Fibroblast of skin of abdomen (primary cell): ENCODE measurements at places on chromosomes 2 and 18.

DNA sequence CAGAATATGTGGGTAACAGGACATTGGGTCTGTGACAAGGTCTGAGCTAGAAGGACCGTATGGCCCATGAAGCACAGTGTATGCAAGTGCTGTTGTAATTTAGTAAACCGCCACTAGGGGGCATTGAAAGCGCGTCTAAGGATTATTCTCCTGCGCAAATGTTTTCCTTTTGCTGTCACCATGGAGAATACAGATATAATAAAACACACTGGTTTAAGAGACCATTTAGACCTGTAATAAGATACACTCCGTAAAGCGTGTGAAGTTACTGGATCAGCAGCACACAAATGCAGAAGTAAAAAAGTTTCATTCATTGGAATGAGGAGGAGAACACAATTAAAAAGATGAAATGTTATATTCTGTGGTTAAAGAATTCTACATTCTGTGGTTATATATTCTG is 272.4 kb downstream of the AGAP1 start:
- peak; percentile 70 for DNase-seq

GRCh38 chr2:178193496-178193822 is 853 bp upstream of the OSBPL6 start:
- no peak for DNase-seq

- peak; percentile 94 for DNase-seq
These were observed 190.1 kb downstream of the TTC32 start for GRCh38 chr2:19711470-19712372.

GRCh38 chr2:227819398-227819697 is 5.7 kb downstream of the CCL20 start:
- DNase-seq = no peak

DNA sequence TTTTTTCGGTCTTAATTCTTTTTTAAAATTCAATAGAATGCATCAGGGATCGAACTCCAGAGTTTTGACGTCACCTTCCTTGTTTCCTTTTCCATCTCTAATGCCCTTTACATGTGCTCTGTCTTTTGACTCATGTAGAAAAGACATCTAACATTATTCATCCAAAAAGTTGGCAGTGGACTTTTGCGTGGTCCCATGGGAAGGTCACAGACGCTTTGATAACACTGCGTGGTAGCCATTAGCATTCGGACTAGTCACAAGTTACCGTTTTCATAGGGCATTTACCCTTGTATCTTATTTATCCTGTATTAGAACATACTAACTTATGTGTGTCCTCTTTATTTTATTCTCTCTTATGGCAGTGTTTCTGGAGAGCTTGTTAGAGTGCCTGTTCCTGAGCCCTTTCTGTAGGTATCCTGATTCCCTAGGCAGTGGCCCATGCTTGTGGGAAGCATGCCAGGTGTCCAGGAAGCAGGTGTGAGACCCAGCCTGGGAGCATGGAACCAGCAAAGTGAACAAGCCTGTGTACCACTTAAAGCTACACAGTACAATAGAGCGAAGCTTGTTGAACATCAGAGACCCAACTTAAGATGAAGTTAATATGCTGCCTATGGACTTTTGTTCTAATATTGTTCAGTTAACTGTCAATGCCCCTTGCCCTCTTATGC is 73.6 kb upstream of the RBM44 start:
- no peak for DNase-seq

- DNase-seq = no peak
These were observed 233.4 kb upstream of the SMIM21 start for GRCh38 chr18:75660932-75661331.

DNA sequence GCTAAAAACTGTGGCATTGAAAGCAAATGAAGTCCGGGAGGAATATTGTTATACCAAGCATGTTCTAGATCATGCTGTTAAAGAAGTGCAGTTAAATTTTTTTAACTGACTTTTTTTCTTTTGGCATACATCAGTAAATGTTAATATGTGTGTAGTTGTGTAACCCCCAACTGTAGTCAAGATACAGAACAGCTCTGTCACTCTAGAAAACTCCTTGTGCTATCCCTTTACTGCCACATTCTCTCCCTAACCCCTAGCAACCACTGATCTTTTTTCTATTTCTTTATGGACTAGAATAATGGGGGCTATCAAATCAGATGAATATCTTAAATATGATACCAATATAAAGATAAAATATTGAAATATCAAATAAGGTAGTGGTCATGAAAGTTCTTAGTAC is 46.4 kb downstream of the LCLAT1 start:
- no peak for DNase-seq

DNA sequence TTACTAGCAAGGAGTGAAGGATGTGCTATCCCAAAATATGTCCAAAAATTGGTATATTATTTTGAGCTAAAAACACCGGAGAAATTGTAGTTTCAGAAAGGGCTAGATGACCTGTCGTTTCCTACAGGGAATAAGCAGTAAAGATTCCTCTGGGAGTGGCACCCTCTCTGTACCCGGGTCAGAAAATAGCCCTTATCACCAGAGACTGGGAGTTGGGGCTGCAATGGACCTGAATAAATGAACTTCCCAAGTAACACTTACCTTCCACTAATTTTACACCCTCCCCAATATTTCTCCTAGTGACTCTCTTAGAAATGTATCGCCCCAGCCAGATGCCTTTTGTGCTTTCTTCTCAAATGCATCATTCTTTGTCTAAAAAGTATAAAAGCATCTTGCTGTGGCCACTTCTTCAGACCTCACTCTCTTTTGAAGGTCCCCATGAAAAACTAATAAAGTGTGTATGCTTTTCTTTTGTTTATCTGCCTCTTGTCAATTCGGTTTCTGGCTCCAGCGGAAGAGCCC is 734 bp upstream of the RMC1 start:
- no peak for DNase-seq

DNA sequence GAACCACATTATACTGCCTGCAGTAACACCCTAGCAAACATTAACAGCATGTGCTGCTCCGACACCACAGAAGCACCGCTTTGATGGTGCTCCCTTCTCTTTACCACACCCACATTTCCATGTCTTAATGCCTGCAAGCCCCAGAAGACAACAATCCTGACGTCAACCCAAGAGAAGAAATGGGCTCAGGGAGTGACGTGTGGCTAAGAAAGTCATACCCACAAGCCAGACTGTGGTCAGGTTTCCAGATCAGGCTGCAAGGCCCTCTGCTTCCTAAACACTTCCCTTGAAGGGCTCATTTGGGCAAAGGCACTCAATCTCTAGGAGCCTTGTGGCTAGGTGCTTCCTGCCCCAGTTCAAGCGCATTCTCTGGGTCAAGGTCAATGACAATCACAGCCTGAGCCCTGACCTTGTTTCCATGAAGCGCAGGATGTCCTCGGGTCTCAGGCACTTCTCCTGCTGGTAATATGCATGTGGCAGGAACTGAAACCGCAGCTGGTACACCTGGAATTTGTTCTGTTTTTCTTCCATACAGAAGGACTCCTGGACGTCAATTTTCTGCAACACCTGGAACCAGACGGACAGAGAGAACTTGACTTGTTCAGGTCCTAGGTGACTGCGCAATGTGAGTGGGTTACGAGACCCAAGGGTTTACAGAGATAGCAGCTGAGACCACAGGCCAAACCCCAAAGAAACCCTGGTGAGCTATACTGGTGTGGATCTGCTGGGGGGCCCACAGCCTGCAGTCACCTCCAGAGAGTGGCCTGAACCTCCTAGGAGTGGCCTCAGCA is 67.2 kb downstream of the POLR1A start:
- peak; percentile 63 for DNase-seq

GRCh38 chr18:27964811-27965210 is 212.1 kb downstream of the CDH2 start:
- DNase-seq = peak; percentile 41

- no peak for DNase-seq
These were observed 52.6 kb downstream of the ZAP70 start for GRCh38 chr2:97765933-97766332.

DNA sequence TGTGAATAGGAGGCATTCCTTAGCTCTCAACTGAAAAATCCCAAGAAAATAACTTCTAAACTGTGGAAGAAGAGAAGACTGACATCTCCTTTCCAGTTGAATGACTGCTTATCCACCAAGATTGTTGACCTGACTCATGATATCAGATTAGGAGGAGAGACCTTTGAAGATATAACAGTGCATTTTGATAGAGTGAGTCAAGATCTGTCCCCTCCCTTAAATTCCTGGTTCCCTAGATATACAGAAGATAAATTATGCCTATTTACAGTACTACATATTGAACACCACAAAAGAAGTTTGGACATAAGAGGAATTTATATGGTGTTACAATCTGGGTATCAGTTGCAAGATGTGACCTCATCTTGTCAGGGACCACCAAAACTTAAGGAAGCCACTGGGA is 285.3 kb upstream of the ZSWIM2 start:
- DNase-seq = no peak

GRCh38 chr2:207048416-207048815 is 109.1 kb downstream of the CPO start:
- DNase-seq = peak; percentile 86
